ENCODE measurements at places on chromosomes 4 and X.

GRCh38 chr4:62543002-62543401 lies 1342.9 kb downstream of the ADGRL3 start:
- DNase-seq = no peak

GRCh38 chr4:14877246-14878225 lies 124.7 kb upstream of the CPEB2 start:
- no peak for DNase-seq

- no peak for DNase-seq
These were observed 169.8 kb downstream of the NHS start for GRCh38 chrX:17544821-17545220.

- no peak for DNase-seq
These were observed 876.0 kb downstream of the FSTL5 start for GRCh38 chr4:161287678-161288352.

GRCh38 chrX:136572030-136572429 lies 40.0 kb downstream of the VGLL1 start:
- no peak for DNase-seq

DNA sequence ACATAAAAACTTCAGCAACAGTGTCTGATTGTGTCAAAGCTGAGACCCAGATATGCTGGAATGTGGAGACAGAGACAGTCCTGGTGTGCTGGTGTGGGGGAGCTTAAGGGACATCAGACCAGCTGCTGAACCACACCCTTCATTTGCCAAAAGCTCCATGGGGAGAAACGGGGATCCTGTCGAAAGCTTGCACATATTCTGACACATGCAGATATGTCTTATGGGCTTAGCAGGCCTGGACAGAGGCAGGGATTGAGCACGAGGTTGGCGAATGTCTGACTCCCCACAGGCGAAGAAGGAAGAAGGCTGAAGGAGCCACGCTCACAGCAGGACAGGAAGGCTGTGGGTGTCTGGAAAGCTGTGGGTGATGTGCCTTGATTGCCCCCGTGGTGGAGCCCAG lies 72.1 kb upstream of the ACSL1 start:
- DNase-seq = no peak

GRCh38 chrX:54357414-54358377 lies at the start of gene WNK3:
TSS of gene WNK3 (minus strand) at chrX:54358046.
- DNase-seq = no peak

DNA sequence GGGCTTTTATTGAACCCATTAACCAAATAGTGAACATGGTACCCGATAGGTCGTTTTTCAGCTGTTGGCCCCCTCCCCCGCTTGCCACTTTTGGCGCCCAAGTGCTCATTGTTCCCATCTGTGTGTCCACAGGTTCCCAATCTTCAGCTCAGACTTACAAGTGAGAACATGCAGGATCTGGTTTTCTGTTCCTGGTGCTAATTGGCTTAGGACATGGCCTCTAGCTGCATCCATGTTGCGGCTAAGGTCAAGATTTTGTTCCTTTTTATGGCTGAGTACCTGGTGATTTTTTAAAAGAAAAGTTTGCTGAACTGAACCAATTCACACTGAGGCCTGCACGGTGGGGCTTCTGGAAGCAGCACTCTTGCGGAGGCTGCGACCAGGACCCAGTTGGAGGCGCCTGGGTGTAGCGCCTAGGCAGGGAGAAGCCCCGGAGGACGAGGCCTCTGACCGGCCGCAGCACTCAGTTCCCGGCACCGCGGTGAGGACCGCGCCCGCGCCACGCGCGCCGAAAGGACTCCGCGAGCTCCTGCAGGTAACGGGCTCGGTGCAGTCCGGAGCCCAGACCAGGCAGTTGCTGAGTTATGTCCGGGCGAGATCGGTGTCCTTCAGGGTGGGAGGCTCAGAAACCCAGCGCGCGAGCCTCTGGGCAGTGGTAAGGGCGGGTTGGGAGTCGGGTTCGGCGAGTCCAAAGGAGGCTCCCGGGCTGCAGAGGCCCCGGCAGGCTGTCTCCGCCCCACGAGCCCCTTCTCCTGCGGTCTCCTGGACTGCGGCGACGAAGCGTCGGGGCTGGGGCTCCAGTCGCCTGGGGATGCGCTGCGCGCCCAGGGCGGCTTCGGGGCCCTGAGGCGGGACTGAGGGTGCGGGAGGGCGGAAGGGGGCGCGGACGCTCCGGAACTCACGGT lies 15.8 kb upstream of the SLC25A4 start:
- DNase-seq = no peak

- DNase-seq = no peak
These were observed 456.4 kb upstream of the TEX13C start for GRCh38 chrX:124863303-124863702.

DNA sequence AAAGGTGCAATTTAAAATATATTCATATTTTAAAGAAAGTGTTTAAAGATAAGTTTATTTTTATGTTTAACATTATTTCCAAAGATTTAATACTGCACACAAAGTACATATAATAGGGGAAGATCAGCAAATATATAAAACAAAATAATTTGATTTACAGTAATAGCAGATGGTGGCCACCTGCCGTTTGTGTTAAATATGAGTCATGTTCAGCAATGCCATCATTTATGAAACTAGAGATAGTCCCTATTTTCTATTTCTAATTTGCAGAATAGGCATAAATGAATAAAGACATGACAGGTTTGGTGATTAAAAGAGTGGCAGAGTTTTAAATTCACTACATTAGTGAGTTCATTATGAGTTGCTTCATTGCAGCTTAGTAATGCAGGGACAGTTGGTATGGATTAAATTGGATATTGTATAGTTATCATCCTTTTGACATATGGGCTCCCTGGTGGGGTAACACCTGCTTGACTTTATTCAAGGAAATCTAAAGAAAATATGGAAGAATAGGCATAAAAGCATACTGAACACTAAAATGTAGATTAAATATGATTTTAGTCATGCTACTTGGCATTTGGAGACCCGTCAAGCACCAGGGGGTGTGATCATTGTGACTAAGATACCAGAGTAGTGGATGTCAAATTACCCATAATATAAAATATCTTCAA lies 78.8 kb upstream of the BANK1 start:
- no peak for DNase-seq

GRCh38 chr4:15920723-15921591 lies 17.6 kb downstream of the FGFBP1 start:
- DNase-seq = no peak

DNA sequence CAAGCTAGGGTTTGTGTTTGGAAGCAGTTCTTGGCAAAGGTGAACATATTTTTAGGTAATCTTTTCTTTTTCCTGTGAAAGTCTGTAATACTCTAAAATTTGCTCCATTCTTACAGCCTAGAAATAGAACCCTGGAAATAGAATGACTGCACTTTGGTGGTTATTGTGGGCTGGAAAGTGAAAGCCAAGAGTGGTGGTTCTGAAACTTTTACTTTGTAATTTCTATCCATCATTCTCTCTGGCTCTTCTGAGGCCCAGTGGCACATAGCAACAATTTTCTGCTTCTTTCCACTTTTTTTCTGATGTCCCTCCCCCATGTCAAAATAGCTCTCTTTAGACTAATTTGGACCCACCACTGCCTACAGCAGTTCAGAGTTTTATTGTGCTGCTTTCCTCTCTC lies 300.4 kb upstream of the RPS6KA3 start:
- DNase-seq = no peak

DNA sequence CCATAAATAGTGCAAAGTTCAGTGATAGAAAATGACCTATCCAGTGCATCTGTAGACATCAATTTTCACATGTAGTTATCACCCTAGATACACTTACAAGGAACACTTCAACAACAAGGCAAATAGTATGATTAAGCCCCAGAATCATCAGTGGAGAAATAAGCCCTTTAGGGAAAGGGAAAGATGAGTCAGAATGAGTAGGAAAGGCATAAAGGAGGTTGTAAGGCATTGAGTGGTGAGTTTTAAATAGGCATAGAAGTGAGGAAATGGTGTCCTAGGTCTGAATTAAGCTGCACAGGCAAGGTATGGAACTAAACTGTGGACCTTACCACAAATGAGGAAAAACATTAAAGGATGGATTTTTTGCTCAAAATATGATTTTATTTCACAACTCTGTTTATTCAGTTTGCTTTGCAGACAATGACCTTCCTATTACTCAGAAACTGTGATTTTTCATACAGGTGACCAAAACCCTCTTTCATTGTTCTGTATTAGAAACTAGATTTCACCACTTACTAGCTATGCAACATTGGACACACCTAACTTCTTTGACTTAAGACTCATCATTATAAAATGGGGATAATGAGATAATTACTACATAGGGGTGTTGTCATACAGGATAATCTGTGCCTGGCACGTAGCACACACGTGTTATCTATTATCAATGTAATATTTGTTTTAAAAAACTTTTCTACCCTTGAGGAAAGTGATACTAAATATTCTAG lies 57.0 kb upstream of the MAP9 start:
- DNase-seq = no peak

DNA sequence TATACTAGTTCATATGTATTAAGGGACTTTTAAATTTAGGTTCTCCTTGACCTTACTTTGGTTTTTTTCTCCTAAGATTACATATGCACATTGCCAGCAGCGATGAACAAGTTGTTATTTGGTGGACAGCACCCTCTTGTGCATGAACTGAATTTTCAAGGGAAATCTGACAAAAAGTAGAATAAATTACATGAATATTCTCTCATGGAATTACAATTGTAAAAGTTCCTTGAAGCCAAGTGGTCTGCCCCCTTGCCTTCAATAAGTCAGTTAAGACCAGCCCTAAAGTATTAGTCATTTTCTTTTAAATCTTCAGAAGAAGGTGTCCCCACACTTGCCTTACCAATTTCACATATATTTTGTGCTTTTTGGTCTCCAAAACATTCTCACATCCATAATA lies 30.7 kb upstream of the SMARCA5 start:
- DNase-seq = peak; percentile 46

GRCh38 chrX:42752730-42753129 lies 25.2 kb downstream of the PPP1R2C start:
- no peak for DNase-seq

- no peak for DNase-seq
These were observed 100.9 kb upstream of the GUCY1A1 start for GRCh38 chr4:155565776-155566175.

DNA sequence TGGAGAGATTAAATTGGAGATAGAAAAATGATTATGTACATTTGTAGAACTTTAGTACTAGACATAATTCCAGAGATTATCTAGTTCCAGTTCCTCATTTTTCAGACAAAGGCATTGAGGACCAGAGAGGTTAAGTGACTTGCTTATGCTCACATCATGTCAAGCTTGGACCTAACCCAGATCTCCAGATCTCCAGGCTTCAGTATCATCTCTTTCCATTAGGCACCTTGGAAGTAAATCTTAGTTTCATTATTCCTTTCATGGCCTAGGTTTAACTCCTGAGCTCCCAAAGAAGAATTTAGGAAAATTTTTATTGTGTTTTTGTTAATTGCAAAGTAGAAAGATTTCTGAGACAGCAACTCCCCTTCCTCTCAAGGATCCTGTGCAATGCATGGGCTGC lies 148.8 kb downstream of the GATB start:
- no peak for DNase-seq

GRCh38 chr4:173461170-173461569 lies 62.3 kb upstream of the SCRG1 start:
- peak; percentile 6 for DNase-seq

GRCh38 chrX:31199840-31200114 lies 127.9 kb upstream of the FTHL17 start:
- no peak for DNase-seq

DNA sequence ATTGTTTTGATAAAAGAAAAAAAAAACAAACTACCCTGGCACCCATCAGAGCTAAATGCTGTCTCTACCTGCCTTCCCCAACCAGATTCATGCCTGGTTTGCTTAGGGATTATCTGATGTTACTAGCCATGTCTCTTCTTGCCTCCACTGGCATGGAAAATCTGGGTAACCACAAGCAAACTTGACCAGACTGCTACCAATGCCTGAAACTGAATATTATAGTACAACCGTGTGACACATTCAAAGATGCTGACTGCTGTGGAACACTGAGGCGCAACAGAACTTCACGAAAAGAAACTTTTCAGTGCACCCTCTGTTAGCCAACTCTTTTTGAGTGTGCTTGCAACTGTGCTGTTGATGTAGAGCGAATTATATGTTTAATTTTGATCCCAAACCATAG lies 228.1 kb downstream of the CBR4 start:
- DNase-seq = no peak

DNA sequence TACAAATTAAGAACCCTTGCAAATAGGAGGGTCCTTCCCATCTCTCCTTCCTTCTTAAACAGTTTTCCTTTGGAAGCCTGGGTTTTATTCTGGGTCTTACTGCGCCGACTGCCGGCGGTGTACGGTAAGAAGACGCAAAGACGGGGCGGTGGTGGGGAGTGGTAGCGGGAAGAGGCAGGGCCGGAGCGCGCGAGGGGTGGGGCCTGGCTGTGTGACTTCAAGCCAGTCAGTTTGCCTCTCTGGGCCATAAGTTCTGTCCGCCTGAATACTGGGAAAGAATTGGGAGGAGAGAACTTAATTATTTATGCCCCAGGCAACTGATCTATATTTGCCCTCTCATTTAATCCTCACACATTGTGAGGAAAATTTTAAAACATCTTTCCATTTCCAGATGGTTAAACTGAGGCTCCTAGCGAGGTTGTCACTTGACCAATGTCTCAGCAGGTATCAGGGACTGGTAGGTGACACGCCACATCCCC lies 726 bp upstream of the KANTR start:
- peak; percentile 69 for DNase-seq

GRCh38 chr4:99208719-99209075 lies 10.3 kb downstream of the ADH6 start:
- DNase-seq = no peak

GRCh38 chr4:170088716-170089115 lies 1.0 kb downstream of the AADAT start:
- DNase-seq = no peak

GRCh38 chr4:183100298-183100599 lies 1.2 kb downstream of the WWC2 start:
- DNase-seq = no peak

DNA sequence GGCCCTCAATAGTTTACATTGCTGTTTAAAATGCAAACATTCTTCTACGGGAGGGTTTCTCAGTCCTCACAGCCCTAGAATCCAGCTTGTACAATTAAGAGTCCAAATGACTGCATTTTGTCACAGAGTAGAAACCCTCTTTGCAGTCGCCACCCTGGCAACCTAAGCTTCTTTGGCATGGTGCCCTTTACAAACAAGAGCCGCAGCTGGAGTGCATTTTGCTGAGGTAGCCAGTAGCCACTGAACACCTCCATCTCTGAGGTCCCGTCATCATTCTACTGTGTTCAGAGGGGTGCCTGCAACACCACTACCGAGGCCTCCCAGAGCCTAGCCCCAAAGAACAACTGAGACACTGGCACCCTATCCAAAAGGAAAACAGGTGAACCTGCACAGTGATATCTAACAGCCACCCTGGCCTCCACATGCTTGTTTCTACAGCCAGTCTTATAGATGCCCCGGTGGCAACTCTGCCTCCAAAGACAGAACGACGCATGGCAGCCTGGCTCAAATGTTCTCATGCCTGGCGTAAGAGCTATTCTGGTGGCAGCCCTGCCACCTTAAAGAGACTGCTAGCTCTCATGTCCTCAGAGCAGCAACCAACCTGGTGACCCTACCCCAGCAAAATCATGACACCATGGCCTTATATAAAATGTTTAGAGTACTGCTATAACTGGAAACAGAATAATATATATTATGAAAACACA lies 801.9 kb downstream of the TECRL start:
- no peak for DNase-seq

Measured in hematopoietic multipotent progenitor cell treated with erythropoietin and hydrocortisone succinate and interleukin-3 and kit ligand, for 15 days (in vitro differentiated cells).